Stimulated activated CD4-positive, alpha-beta T cell treated with anti-CD3 and anti-CD28 coated beads, Interleukin-1b, Interleukin-23, amount 100 ng/mL, for 1 hour (primary cell): ENCODE measurements at places on chromosomes 5 and 9.

GRCh38 chr9:21552244-21553170 is 70.4 kb upstream of the IFNE start:
- no peak for DNase-seq

DNA sequence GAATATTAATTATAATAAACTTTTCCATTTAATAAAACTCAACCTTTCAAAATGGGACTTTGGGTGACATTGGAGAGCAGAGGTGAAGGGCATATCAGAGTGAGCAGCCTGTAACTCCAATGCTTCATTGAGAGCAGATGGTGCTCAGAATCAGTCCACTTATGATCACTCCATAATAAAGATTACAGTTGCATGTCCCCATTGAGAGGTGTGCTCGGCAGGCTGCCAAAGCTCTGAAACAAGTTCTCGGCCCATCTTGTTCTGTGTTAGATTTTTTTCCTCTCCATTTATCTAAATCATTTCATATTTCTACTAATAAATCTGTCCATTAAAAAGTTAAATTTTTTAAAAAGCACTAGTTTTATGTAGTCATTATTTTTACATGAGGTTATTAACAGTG is 1786.4 kb upstream of the WWC1 start:
- DNase-seq = no peak

DNA sequence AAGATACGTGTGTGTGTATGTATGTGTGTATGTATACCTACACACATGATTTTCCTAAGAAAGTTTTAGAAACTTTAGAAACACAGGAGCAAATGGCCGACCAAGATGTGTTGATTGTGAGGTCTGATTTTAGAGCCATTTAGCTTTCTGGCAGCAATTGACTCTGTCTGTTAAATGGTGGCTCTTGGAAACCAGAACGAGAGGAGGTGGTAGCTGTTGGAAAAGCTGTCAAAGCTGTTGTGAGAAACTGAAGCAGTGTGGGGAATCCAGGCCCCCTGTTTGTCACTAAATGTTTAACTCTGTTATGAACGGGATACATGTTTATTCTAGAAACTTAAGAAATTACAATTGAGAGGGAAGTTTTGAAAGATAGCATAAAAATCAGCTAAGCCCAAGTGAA is 91.4 kb downstream of the GOLPH3 start:
- DNase-seq = no peak

DNA sequence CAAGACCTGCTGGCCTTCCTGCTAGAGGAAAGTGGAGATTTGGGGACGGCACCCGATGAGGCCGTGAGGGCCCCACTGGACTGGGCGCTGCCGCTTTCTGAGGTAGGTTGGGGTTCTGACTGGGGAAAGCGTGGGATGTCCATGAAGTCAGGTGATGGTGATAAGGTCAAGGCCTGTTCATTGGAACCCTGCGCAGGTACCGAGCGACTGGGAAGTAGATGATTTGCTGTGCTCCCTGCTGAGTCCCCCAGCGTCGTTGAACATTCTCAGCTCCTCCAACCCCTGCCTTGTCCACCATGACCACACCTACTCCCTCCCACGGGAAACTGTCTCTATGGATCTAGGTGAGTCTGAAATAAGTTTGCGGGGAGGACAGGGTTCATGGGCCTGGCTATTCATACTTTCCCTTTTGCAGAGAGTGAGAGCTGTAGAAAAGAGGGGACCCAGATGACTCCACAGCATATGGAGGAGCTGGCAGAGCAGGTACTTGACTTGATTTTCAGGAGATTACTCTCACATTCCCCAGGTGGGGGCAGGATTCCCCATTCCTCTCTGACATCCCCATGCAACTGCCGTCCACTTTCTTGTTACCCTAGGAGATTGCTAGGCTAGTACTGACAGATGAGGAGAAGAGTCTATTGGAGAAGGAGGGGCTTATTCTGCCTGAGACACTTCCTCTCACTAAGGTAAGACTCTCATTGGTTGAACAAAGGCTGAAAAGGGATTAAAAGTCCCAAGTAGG is 505 bp downstream of the CREB3 start:
- DNase-seq = no peak

- DNase-seq = no peak
Measured at GRCh38 chr5:58825441-58825840, 242.6 kb downstream of the RAB3C start.

DNA sequence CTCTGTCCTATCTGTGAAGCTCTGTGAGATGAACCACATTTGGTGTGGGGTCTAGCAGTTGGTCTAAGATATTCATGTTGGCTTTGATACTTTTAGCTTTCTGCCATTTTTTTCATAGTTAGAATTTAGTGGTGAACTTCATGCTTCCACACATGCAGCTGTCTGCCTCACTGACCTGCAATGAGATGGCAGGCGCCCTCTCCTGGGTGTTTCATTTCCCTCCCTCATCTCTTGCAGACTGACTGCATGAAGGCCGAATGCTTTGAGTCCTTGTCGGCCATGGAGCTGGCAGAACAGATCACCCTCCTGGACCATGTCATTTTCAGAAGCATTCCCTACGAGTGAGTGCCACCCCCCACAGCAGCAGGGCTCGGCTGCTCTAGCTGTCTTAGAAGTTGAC is 26.1 kb upstream of the CKMT2 start:
- DNase-seq = no peak

GRCh38 chr5:164869325-164869724 is 1363.9 kb downstream of the MAT2B start:
- DNase-seq = no peak

- no peak for DNase-seq
Measured at GRCh38 chr9:87521834-87522233, 24.2 kb downstream of the DAPK1 start.

DNA sequence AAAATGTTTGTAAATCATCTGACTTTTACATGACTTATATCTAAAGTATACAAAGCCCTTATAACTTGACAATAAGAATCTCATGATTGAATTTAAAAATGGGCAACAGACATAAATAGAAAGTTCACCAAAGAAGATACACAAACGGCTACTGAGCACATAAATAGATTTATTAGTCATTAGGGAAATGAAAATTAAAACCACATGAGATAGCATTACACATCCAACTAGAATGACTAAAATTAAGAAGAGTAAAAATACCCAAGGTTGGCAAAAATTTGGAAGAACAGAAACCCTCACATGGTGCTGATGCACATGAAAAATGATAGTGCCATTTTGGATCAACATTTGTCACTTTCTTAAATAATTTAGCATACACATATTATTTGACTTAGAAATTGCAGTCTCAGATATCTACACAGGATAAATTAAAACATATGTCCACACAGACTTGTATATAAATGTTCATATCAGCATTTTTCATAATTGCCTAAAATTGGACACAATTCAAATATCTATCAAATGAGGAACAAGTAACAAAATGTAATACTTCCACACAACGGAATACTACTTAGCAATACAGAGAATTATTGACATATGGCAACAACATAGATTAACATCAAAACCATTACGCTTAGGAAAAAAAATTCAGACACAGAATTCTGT is 359.1 kb upstream of the DAB2 start:
- no peak for DNase-seq

DNA sequence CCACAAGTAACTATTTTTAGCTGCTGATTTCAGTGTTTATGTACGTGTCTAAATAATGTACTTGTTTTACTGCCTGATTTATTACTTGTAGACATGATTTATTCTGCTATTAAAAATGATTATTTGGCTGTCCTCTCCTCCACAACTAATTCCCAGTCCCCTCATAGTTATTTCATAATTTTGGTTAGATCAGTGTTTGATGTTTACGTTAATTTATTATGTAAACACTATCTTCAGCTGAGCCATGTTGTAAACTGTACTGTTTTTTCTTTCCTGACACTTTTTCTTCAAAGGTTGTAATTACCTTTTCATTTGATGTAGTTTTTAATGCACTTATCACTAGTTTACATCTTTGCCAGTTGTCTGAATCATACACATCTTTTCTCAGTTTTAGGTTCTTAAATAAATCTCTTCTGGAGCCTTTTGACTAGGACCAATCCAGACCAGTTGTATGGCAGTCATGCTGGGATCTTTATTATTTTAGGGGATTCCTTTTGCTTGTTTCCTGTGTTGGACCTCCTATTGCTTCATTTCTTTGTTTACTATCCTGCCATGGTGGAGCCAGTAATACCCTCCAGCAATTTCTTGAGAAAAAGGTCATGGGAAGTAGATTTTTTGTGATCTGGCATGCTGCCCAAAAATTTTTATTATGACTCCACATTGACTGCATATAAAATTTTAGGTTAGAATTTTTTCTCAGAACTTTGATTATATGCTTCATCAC is 16.1 kb downstream of the AP3S1 start:
- no peak for DNase-seq

DNA sequence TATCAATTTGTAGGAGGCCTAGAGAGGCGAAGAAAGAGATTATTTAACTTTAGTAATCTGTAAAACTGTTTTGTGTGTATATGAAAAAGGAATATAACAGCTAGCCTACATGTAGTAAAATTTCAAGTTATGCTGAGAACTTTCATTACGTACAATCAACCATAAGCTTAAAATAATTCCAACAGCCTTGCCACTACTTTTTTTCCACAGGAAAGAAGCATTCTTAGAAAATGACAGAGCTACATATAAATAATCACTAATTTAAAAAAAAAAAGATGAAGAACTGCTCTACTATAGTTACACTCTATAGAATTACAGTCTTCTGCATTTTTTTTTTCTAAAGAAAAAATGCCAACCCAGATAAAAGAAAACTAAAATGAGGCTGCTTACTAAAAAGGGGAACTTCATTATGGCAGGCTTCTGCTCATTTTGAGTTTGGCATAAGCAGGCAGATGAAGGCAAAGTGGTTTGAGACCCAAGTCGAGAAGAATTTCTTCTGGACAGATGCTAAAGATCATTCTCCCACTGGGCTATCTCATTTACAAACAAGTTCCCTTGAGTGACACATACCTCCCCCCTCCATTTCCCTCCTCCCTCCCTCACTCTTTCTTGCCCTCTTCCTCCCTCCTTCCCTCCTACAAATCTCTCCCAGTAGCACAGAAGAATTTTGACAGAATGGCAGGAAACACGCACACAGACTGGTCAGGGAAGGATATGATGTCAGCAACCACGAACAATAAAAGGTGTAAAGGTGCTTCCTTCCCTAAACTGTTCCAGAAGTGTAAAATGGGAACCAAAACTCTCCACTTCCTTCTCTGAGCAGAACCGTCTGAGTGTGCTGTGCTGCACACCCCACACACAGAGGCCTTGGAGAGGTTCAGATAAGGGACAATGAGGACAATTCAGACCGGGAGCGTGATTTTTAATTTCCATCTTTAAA is 56.1 kb downstream of the MEF2C start:
- no peak for DNase-seq

DNA sequence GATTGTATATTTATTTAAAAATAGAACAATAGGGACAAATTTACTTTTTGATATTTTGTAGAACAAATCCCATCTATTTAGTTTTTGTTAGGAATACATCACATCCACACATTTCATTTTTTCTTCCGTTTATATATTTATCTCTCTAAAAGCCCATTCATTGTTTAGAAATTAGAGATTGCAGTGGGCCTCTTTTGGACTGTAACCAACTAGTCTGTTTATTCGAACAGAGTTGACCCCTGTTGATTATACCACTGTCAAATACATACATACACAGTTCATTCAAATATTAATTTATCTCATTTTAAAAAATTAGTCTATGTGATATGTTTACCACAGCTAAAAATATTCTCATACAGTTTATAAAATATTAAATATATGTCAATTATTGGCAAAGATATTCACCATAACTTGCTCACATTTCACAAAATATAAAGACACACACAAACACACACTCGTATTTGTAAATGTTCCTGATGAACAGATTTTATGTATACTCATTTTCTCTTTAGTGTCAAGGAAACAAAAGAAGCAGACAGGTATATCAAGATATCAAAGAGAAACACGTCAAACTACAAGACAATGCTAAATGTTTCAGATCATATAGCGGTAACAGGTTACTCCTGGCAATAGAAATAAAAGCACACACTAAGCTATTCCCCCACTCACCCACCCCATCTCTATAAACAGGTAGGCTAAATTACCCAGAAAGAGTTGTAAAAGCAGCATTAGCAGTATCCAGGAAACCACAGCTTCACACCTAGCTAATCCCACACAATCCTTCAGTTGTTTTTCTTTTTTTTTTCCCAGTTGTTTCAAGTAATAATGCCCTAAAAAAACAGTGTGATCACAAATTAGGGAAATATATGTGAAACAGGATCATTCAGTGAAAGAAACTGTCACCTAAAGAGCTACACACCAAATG is 283.9 kb downstream of the ADAMTS6 start:
- no peak for DNase-seq

- no peak for DNase-seq
Measured at GRCh38 chr9:135660407-135660806, 2.7 kb upstream of the LCN9 start.

- DNase-seq = no peak
Measured at GRCh38 chr5:17235731-17236330, 18.4 kb downstream of the BASP1 start.

DNA sequence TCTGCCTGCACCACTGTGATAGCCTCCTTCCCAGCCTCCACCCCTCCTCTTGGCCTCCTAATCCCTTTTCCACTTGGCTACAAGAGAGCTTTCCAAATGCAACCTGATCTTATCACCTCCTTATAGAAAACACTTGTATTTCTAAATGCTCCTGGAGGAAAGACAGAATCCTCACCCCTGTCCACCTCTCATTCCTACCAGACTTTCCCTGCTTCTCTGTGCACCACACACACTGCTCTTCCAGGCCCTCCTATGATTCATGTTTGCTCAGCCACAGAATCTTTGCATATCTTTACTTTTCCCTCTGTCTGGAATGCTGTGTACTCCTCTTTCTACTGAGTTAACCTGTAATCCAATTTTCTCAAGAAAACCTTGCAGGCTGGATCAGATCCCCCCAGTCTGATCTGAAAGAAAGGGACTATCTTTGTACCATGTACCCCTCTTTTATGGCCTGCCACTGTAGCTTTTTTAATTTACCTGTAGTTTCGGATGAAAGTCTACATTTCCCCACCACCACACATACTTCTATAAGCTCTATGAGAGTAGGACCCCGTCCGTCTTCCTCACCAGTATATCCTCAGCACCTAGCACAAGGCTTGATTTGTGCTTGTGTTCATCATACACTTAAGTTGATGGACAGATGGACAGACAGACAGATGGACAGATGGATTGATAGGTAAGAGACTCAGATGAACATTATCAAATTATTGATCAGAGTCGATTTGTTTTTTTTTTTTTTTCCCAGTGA is 95.3 kb downstream of the GALNT10 start:
- DNase-seq = no peak

DNA sequence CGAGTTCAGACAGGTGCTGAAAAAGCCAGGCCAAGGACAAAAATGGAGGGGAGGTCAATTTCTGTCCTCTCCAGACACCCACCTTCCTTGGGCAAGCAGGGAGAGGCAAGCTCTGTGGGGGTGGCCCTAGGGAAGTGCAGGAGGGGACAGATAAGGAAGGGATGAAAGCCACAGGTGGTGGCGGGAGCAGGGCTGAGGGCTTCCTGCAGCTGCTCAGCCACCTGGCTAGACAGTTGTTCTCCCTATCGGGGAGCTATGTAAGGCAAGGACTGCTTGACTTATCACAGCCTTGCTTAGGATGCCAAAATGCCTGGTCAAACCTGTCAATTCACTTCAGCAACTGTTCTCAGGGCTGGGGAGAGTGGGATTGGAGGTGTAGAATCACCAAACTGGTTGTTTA is 266.1 kb downstream of the ZSWIM6 start:
- DNase-seq = no peak

- no peak for DNase-seq
Measured at GRCh38 chr5:167552356-167552755, 739.1 kb upstream of the WWC1 start.

- no peak for DNase-seq
Measured at GRCh38 chr9:131140550-131140949, 15.2 kb downstream of the NUP214 start.

- no peak for DNase-seq
Measured at GRCh38 chr5:68264024-68264956, 48.7 kb downstream of the PIK3R1 start.
